ENCODE measurements at places on chromosomes 7 and 10.
A peak's percentile ranks its signal among the peaks of the same experiment; 100 is the strongest.

DNA sequence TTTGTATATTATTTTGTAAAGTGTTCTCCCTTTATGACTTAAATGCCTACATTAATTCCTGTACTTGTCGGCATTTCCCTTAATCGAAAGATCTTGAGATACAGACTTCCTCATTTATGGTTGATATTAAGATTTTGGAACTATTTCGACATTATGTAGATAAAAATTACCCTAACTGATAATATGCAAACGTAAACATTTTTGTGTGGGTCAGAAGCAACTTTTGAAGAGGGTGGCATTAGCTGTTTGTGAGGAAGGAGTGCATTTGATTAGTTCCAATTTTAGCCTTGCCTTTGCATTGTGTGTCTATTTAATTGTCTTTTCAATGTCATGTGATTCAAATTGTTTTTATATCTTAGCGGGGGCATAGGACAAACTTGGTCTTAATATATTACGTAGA is 114.7 kb downstream of the BICC1 start:
- no peak for DNase-seq

- no peak for DNase-seq
Observed at GRCh38 chr7:1432411-1433082, 26.7 kb downstream of the MICALL2 start.

GRCh38 chr7:25288556-25289307 is 60.4 kb upstream of the NPVF start:
- peak; percentile 19 for DNase-seq

DNA sequence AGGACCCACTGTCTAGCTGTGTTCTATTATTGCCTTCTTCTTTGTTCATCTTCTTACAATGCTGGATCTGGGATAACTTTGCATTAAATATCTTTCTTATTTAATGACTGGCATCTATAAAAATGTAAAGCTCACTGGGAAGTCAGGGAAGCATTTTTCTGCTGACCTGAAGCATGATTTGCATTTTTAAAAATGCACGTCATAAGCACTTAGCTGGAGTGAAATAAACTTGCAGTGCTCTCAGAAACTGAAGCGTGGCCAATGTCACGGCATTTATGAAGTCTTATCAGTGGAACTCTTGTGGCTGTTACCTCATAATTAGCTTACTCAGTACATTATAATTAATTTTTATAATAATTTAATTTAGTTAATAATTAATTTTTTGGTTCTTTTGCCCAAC is 59.1 kb downstream of the FRMD4A start:
- no peak for DNase-seq

GRCh38 chr7:30977896-30978564 is 14.3 kb downstream of the GHRHR start:
- DNase-seq, result no peak

GRCh38 chr7:103140061-103140460 is 8.8 kb downstream of the NAPEPLD start:
- no peak for DNase-seq

DNA sequence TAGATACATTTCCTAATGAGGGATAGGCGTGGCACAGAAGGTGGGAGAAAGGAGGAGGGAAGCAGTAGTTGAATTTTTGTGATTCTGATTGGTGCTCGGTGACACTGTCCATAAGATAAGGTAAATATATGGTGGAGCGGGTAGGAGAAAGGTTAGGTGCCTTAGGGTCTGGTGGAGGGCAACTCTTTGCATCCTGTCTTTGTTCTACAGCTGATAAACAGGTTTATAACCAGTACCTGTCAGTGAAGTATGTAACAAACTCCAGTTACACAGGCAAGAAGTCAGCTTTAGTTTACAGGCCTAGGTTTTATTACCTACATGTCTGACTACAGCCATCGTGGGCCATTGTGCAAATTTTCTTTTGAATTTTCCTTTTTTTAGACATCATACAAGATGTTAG is 10.9 kb upstream of the FAM180A start:
- DNase-seq, result no peak

- DNase-seq, result no peak
Observed at GRCh38 chr7:561631-562373, 42.2 kb upstream of the PDGFA start.

GRCh38 chr7:105164751-105165150 is 150.7 kb downstream of the KMT2E start:
- no peak for DNase-seq
